ENCODE measurements at places on chromosomes 7 and 10.

- no peak for DNase-seq
Measured at GRCh38 chr10:60675236-60675635, 103.0 kb upstream of the CDK1 start.

GRCh38 chr10:129079705-129080104 is 387.3 kb upstream of the MGMT start:
- DNase-seq = no peak

GRCh38 chr10:109996225-109996624 is 11.6 kb upstream of the ADD3 start:
- no peak for DNase-seq

GRCh38 chr10:78948621-78949030 is 120.1 kb upstream of the ZMIZ1 start:
- no peak for DNase-seq

- DNase-seq = no peak
Measured at GRCh38 chr7:31963569-31964175, 106.5 kb downstream of the PDE1C start.

- no peak for DNase-seq
Measured at GRCh38 chr7:30135301-30136116, 723 bp downstream of the MTURN start.

- no peak for DNase-seq
Measured at GRCh38 chr7:88344956-88345832, 38.5 kb upstream of the STEAP4 start.

DNA sequence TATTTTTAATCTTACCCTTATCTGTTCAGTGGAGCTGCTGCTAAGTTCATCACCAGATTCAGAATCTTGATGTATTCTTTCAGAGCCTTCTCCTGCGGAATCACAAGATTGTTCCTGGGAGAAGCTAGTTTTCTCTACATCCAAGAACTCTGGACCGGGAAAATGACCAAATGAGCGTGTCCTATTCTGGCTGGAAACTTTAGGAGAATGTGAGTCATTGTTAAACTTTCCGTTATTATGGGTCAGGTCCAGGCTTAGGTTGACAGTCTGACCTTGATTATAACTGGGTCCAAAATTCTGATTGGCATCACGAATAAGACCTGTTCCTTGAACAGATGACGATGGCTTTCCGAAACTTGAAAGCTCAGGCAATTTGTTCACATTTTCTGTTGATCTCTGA is 20.5 kb downstream of the ARHGAP12 start:
- DNase-seq = no peak

DNA sequence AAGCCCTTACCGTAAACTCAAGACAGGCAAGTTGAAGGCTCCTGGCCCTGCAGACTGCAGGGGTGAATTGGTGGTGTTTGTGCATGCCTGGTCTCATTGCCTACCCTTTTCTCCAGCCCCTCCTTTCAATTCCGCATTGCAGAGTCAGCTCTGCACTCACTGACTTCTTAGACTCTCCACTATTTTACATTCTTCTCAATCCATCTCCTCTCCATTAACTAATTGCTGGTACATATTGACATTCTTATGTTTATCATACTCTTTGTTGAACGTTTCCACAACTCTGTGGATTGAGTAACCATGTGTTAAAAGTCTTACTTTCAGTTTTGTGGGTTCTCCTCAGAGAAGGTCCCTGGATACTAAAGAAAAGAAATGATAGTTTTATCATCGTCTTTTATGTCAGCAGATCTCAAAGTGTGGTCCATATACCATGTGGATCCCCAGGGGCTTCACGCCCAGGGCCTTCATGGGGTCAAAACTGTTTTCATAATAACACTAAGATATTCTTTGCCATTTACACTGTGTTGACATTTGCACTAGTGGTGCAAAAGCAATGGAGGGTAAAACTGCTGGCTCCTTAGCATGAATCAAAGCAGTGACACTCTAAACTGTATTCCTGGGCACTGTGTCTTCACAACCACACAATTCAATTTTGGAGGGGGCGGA is 135.4 kb upstream of the FZD1 start:
- DNase-seq = no peak

DNA sequence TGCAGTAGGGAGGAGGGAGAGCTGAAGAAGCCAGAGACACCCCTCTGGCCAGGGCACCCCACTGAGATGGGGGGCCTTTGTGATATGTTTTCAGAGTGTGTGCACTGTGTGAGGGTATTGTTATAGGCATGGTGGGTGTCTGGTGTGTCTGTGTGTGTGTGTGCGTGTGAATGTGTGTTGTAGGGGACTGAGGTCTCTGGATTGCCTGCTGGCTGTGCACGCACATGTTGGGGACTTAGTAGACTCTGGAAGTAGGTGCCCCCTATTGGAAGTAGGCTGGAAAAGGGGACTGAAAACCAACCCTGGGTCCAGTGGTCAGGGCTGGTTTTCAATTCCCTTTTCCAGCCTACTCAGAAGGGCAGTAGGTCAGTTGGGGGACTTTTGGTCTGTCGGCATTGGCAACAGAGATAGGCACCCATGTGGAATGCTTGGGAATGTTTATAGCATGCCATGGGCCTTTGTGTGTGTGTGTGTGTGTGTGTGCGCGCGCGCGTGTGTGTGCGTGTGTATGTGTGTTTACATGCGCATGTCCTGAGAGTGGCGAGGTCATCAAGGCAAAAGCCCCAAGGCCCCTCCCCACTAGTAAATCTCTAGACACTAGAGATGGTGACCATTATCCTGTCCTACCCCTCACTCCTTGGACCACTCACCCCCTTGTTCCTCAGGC is 78.8 kb downstream of the HIF1AN start:
- no peak for DNase-seq

Measured in cortex of kidney (tissue), 1 donor.